ENCODE measurements at places on chromosomes 1 and 21. TPM values are rescaled to one million over a fixed set of nuclear protein-coding genes. Genes with fewer than 3 reads are reported as not detected.

Gene LPAR3
- 2.6 TPM for total RNA-seq

Gene ZMYND12
- total RNA-seq, result 0.32 TPM

Gene C1orf210
- total RNA-seq, result not detected

Gene CCDC181
- total RNA-seq, result 0.86 TPM

Gene MIXL1
- not detected for total RNA-seq

Gene RLF
- total RNA-seq, result 26.3 TPM

Gene MATN1
- total RNA-seq, result not detected

Gene OXCT2
- total RNA-seq, result 1.7 TPM

Gene SPRR2F
- total RNA-seq, result not detected

Gene RASAL2
- total RNA-seq, result 40.6 TPM

Gene ATP6V1G3
- total RNA-seq, result 0.43 TPM

Gene LRRC3
- total RNA-seq, result under 0.01 TPM

Gene PLOD1
- 309 TPM for total RNA-seq

Gene F13B
- not detected for total RNA-seq

Gene HAO2
- not detected for total RNA-seq

Gene PTPN14
- total RNA-seq, result 77.3 TPM

Gene HOOK1
- total RNA-seq, result not detected

Gene TRMT13
- 11.7 TPM for total RNA-seq

Gene C8B
- not detected for total RNA-seq

Gene EBNA1BP2
- total RNA-seq, result 91.5 TPM

Gene DAP3
- total RNA-seq, result 87.2 TPM
